Stimulated activated CD8-positive, alpha-beta memory T cell treated with anti-CD3 and anti-CD28 coated beads, Interleukin-4, amount 100 ng/mL, for 1 hour (primary cell): ENCODE measurements at places on chromosomes 2 and 18.

DNA sequence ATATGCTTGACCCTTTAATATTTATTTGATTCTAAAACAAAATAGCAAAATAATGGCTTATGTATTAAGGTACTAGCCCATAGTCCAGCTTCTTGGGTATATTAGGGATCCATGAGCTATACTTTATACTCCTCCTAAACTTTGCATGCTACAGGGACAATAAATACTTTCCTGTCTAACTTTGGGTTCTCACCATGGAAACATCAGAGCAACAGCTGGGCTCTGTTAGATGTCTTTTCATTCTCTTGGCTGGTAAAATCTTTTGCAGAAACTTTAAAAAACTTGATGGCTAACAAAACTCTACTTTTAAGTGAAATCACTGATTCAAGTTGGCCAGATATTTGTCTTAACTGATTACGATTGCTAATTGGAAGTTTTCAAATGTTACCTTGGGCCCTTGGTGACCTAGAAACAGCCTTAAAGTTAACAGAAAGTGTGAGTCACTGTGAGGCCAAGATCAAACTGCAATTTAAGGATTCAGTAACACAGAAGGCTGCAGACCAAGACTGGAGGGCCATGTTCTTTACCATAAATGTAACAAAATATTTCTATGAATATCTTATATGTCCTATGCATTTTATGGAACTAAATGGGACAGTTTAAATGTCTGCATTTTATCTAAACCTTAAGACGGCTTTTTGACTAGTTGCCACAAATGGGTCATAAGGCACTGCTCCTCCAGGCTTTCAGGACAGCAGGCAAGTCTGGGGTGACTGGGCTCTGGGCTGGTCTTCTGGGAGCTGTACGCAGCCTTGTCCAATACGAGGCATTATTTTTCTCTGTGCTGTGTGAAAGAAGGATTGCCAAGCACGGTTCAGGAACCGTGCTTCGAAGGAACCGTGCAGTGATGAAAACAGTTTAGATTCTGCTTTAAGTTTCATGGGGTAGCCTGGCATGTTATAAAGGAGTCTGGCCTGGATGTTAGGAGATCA, 188.5 kb downstream of the TPGS2 start:
- DNase-seq = no peak

- no peak for DNase-seq
These were observed 268.9 kb downstream of the ZNF407 start for GRCh38 chr18:74866577-74866976.

DNA sequence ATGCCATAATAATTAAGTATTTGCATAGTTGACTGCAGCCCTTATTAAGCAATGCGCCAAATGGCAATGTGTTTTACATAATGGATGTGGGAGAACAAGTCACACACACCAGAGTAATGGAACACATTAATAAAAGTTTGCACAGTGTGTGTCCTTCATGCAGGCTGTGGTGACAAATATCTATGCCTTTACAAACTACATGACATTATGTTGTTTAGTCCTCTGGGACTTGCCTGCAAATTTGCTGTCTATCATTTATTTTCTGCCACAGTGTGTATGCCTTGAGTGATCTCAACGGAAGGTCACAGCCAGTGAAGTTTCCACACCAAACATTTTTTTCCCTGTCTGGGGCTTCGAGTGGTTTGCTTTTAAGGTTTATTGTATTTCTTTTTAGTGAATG, 175.2 kb upstream of the TMEFF2 start:
- no peak for DNase-seq

GRCh38 chr2:182018218-182018617, 32.6 kb downstream of the PPP1R1C start:
- no peak for DNase-seq

GRCh38 chr2:32617599-32618189, 10.2 kb upstream of the TTC27 start:
- DNase-seq = no peak

DNA sequence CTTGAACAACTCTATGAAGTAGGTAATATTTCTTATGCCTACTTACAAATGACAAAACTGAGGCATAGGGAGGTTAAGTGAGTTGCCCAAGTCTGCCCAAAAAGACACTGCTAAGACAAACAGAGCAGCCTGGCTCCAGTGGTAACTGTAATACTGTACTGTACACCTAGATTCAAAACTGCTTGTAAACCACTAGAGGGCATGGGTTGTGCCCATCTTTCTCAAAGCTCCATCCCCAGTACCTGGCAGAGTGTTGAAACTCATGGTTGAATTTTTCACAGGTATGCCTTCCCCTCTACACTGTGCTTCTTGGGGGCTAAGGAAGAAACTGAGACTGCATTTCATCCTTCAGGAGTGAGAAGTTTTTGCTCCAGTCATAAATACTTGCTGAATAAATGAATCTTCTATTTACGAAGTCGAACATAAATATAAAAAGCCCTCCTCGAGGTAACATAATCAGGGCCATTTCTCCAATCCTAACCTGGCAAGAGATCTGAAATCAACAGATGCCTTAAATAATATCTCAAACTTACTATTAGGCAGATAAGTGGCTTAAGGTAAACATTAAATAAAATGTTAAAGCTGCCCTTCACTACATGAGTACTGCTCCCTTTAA, 2.0 kb downstream of the PPP4R1 start:
- no peak for DNase-seq

DNA sequence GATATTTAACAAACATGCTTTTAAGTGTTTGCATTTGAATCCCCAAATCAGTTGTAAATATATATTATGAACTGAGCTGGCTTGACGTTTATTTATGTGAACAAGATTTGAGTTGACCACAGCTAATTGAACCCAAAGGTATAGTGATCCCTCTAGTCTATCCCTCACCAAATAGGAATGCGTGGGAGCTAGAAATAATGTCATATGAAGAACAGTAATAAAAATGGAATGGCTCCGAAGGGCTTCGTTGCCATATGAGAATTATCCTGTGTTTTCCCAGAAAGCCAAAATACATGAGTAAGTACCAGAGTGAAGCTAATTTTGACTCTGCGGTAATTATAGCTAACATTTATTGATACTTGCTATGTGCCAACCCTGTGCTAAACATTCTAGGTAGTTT, 142.7 kb downstream of the ADCYAP1 start:
- no peak for DNase-seq

DNA sequence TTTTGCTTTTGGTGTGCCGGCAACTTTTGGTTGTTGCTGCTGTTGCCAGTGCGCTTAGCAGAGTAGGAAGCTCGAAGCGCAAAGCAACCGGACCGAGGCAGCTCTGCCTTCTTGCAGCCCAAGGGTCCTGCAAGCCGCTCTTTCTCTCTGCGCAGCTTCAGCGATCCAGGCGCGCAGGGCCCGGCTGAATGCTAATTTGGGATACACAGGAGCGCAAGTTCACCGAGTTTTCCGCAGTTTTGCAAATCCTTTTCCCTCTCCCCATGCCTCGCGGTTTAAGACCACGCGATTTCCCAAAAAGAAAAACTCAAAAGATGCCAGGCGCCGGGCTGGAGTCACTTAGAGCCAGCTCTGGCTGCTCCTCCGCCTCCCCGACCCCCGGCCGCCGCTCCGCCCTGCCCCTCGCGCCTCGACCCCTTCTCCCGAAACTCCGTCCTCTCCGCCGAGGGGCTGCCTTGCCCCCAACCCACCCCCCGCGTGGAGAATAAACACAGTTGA, 13.5 kb upstream of the SIX3 start:
- no peak for DNase-seq
